ENCODE measurements at places on chromosomes 7 and 10.
A peak's percentile ranks its signal among the peaks of the same experiment; 100 is the strongest.

- no peak for DNase-seq
These were observed 624.3 kb upstream of the MBL2 start for GRCh38 chr10:53396876-53397275.

GRCh38 chr7:44307905-44308595, 17.3 kb downstream of the CAMK2B start:
- no peak for DNase-seq

DNA sequence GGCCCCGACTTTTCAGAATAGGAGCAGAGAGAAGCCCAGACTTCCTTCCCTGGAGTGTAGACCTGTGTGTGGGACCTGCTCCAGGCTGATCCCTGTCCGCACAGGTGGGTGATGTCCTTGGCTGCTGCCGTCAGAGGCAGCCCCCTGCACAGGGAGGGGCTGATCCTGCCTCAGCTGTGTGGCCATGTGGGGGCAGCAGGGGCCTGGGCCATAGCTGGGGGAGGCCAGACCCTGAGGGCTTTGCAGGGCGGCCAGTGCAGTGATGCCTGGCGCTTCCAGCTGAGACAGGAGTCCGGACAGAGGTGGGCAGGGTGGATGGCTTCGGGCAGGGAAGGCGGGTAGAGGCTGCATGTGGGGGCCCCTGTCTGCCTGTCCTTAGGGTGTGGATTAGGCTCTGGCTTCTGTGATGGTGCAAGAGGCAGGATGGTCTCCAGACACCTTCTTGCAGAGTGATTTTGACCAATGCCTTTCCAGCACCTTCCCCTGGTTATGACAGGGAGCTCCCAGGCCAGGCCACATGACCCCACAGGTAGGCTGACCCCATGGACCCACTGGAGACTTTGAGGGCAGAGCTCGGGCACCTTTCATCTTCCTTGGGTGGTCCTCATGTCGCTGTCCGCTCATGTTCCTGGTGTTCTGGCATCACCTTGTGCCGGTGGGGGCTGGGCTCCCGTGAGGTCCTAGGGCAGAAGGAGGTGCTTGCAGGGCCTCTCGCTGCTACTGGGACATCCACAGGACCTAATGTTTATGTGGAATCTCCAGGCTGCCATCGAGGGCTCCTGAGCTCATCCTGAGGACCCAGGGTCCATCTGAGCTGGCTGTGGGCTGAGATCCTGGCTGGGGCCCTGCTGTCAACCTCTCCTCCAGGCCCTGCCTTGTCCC, 141.5 kb downstream of the ADCY1 start:
- no peak for DNase-seq

- no peak for DNase-seq
These were observed 13.4 kb downstream of the RPP30 start for GRCh38 chr10:90885176-90885575.

DNA sequence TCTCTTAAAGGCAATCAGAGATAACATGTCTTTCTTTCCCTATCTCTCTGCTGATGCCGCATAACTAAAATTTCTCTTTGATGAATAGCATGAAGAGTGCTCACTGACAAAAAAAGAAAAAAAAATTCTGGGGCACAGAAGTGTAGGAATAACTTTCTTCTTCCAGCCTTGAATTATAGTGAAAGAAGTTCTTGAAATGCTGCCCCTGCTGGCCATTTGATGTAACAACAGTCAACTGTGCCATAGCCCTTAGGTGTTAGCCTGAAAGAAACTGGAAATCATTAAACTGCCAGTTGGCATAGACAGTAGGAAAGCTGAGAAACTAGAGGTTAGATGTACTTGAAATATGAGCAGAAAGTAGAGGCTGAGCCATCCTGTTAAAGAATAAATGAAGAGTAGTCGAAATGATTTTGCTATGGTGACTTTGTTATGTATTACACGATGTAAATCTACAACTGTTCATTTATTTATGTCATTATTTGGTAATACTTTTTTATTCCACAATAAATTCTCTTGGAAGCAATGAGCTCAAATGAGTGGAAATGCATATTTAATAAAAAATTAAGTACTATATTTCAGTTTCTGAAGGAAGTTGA, 48.3 kb upstream of the FAM171A1 start:
- DNase-seq = peak; percentile 53

GRCh38 chr10:124599588-124600050, 138.0 kb downstream of the LHPP start:
- no peak for DNase-seq

DNA sequence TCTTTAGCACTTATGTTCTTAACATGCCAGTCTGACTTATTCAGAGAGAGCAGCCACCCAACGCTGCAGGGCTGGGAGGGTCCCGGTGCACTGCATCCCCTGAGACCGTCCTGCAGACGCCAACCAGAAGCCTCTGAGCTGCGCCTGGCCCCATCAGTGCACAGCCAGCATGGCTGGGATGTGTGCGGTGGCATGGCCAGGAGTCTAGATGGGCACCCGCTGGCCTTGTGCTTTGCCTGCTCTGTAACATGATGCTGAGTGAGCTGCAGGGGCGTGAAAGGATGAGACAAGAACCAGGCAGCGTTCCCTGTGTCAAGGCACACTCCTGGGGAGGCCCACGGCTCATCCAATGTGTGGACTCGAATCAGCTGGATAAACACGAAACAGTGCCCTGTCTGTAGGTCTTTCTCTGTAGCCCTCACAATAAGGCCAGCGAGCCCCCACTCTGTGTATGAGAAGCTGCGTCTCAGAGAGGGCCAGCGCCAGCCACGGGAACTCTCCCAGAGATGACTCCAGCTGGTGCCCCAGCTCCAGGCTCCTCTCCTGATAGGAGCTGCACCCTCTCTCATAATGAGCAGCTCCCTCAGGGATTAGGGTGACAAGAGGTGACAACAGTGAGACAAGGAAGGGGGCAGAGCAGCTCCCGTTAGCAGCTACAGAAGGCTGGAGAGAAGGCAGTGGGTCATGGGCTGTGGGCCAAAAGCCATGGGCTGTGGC, 96.8 kb downstream of the TNS3 start:
- no peak for DNase-seq

DNA sequence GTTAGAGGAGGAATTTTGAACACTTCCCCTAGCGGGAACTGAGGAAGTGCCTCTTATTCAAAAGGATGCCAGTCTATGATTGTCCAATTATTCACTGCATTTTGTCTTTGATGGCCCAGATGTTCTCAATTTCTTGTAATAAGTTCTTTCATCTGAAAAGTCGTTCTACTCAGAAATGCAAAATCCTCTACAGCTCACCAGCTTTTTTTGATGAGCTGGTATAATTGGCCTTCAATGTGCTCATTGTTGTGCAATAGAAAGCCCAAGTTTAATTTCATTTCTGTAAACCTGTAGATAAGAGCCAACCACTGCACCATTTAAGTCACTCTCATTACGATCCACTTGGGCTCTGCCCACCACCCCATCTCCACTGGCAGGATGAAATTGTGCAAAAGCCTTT, 978.7 kb upstream of the AUTS2 start:
- no peak for DNase-seq

DNA sequence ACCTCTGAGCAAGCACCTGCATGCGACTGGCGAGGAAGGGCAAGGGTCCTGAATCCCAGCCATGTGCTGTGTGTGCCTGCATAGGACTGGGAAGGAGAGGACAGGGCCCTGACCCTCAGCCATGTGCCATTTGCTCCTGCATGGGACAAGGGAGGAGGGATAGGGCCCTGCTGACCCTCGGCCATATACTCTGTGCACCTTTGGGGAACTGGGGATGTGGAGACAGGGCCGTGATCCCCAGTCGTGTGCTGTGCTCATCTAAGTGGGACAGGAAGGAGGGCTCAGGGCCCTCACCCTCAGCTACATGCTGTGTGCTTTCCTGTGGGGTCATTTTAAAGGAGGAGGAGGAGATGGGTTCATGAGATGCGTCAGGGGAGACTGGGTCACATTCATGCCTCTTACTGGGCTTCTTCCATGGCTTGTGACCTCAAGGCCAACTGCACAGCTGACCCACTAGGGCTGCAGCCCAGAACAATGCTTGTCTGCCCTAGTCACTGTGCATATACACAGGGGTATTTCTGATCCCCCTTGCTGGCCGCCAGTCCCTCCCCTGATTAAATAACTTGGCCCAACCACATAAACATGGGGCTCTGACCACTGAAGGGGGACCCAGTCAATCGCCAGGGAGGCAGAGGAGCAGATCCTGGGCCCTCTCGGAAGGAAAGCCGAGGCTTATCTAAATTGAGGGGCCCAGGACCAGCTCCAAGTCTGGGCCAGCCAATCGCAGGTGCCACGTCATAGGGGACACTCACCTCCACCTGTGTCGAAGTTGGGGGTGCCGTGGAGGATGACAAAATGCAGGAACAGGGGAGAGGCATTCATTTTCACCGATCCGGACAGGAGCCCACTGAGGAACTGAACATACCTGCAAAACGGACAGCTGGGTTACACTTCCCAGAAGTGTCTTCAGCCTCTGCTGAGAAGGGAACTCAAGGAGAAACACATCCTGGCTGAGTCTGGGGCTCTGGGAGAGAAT, 167.3 kb downstream of the TNS3 start:
- no peak for DNase-seq

DNA sequence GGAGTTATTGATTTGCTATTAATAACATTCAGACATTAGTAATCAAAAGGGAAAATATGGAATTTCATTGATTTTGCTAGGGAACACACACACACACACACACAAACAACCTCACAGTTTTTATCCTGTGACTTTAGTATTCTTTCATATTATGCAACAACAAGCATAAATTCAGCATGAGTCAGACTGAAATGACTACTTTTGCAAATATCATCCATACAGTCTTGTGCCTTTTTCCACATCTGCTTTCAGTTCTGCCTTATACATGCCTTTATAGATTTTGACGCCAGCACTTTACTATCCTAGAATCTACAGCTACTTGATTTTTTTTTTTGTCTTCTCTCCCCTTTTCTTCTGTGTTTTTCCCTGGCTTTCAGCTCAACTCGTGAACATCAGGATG, 975.8 kb upstream of the LRRTM3 start:
- no peak for DNase-seq

- no peak for DNase-seq
These were observed 71.0 kb downstream of the SLC25A13 start for GRCh38 chr7:96250776-96251361.

DNA sequence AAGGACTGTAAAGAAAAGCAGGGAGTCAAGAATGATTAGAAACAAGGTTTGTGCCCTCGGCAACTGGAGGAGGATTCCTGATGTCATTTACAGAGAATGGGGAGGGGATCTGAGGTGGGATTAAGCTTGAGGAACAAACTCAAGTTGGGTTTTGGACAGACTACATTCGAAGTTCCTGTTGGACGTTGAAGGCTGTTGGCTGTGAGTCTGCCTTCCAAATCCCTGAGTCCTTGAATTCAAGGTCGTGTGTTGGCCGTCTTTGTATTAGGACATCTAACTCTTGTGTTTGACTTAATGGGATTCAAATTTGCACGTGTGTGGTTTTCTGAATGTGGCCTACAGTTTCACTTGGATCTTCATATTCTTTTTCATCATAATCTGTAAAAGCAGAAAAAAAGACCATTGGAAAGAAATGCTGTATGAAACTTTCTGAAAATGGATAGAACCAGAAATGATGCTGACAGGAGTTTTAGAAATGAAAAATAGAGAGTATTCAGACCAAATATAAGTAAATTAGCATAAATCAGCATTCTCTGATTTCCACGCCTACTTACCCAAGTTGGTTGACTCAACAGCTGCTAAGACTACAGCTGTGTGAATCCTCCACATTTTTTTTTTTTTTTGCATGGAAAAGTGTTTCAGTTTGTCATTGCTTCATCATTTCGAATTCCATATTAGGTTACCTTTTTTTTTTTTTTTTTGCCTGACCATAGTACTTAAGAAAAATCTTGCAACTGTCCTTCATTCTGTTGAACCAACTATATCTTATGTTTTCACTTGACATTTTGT, 94.8 kb downstream of the KIAA1217 start:
- no peak for DNase-seq
